ENCODE measurements at places on chromosomes 2 and 18.

GRCh38 chr2:241611062-241611461 is 25.9 kb downstream of the THAP4 start:
- no peak for DNase-seq
- no peaks in the 10 kb centered on the region for H3K27me3 ChIP-seq
- H3K4me1 ChIP-seq: no peaks in the 10 kb centered on the region
- no peak overlapping the region for H3K4me3 ChIP-seq
- H3K27ac ChIP-seq: no peak overlapping the region

DNA sequence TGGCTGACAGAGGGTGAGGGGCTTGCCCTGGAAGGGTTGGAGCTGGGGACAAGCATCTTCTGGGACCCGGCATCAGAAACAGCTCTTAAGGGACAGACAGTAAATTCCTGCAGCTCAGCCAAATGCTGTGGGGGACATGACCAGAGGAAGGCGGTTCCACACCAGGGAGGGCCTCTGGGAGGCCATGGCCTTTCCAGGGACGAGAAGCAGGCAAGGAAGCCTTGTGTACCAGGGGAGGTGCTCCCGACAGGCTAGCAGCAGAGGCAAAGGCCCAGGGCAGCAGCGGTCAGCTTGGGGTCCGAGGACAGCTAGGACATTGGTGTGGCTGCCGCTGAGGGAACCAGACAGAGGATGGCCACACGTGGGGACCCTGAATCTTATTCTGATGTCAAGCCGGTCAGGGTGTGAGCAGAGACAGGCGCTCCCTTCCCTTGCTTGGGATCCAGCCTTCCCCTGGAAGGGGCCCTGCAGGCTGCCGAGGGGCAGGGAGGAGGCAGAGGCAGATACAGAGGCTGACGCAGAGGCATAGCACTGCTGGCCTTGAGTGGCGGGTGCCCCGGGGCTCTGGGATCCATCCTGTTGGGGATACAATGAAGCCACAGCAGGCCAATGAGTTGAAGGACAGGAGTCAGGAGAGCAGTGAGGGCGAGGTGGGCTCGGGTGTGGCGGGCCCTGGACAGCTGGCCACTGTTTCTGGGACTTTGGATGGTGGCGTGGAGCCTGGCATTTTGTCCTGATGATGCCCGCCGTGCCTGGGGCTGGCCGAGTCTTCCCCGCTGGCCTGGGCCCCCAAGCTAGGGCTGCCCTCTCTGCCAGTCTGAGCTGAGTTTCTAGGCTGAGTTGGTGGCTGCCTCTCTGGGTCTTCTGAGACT is 64.1 kb upstream of the GPC1 start:
- H3K4me3 ChIP-seq: no peak overlapping the region
- DNase-seq: no peak

DNA sequence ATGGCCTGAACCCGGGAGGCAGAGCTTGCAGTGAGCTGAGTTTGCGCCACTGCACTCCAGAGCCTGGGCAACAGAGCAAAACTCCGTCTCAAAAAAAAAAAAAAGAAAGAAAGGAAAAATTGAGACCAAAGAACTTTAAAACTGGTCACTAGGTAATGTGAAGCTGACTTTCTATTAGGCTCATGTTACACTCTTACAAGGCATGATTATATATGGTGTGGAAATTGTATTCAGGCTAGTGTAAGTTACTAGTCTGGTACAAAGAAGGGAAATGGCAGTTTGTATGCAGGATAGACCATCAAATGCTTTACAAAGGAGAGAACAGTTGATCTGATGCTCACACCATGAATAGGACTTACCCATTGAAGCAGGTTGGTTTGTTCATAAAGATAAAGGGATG is 35.4 kb upstream of the ARMC9 start:
- H3K4me3 ChIP-seq: no peak overlapping the region
- no peaks in the 10 kb centered on the region for H3K27me3 ChIP-seq
- peaks cover 2% of the 10 kb centered on the region for H3K36me3 ChIP-seq
- no peaks in the 10 kb centered on the region for H3K4me1 ChIP-seq
- H3K27ac ChIP-seq: no peak overlapping the region

- no peak overlapping the region for H3K27ac ChIP-seq
- peaks cover 1% of the 10 kb centered on the region for H3K4me1 ChIP-seq
- no peaks in the 10 kb centered on the region for H3K36me3 ChIP-seq
- DNase-seq: no peak
- H3K4me3 ChIP-seq: no peak overlapping the region
Measured at GRCh38 chr2:57434972-57435371, 611.6 kb upstream of the VRK2 start.

GRCh38 chr2:31202833-31203232 is 14.5 kb downstream of the CAPN14 start:
- H3K27ac ChIP-seq: no peak overlapping the region
- H3K36me3 ChIP-seq: no peaks in the 10 kb centered on the region
- no peak for DNase-seq

- H3K27me3 ChIP-seq: no peaks in the 10 kb centered on the region
- no peak for DNase-seq
- H3K27ac ChIP-seq: no peak overlapping the region
- no peaks in the 10 kb centered on the region for H3K36me3 ChIP-seq
- H3K4me3 ChIP-seq: no peak overlapping the region
Measured at GRCh38 chr2:45178359-45178758, 169.1 kb upstream of the SIX2 start.

DNA sequence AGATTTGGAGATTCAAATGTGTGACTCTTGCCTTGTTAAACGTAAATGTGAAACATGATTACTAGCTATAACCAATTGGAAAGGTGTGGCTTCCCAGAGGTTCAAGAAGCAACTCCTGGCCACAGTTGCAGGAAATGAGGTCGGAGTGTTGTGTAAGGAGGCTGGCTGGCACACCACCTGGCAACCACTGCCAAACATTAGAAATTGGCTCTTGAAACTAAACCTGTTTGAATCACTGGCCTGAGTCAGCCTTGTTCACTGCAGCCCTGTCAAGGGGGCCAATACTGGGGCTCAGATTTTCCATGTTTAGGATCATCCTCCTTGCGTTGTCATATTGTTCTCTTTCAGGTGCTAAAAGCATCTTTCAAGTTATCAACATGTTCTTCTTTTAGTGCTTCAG is 206.3 kb downstream of the ARL6IP6 start:
- no peaks in the 10 kb centered on the region for H3K27me3 ChIP-seq
- H3K4me3 ChIP-seq: no peak overlapping the region
- no peak overlapping the region for H3K27ac ChIP-seq
- no peaks in the 10 kb centered on the region for H3K36me3 ChIP-seq

- no peaks in the 10 kb centered on the region for H3K27me3 ChIP-seq
- no peak overlapping the region for H3K27ac ChIP-seq
- DNase-seq: no peak
- no peaks in the 10 kb centered on the region for H3K36me3 ChIP-seq
- H3K4me3 ChIP-seq: no peak overlapping the region
Measured at GRCh38 chr2:212953170-212953920, 198.1 kb downstream of the IKZF2 start.

- H3K27ac ChIP-seq: no peak overlapping the region
- no peaks in the 10 kb centered on the region for H3K36me3 ChIP-seq
- no peak for DNase-seq
- no peaks in the 10 kb centered on the region for H3K27me3 ChIP-seq
Measured at GRCh38 chr18:39105104-39105503, 1539.5 kb upstream of the CELF4 start.

- no peak overlapping the region for H3K4me3 ChIP-seq
- no peaks in the 10 kb centered on the region for H3K36me3 ChIP-seq
- no peaks in the 10 kb centered on the region for H3K4me1 ChIP-seq
- H3K27me3 ChIP-seq: no peaks in the 10 kb centered on the region
- no peak for DNase-seq
Measured at GRCh38 chr2:142907653-142908052, 30.2 kb downstream of the KYNU start.

DNA sequence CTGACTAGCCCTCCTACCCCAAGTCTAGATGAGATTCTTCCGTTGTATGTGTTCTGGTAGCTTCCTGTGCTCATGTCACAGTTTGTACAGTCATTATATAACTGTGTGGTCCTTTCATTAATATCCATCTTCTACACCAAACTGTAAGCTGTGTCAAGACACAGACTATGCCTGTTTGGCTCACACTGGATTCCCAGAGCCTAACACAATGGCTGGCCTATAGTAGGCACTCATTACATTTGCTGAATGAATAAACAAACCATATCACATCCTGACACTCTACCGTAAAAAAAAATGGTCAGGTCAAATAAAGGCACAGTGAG is 72.6 kb downstream of the ANKRD44 start:
- H3K36me3 ChIP-seq: no peaks in the 10 kb centered on the region
- DNase-seq: no peak
- no peaks in the 10 kb centered on the region for H3K27me3 ChIP-seq
- no peaks in the 10 kb centered on the region for H3K4me1 ChIP-seq

DNA sequence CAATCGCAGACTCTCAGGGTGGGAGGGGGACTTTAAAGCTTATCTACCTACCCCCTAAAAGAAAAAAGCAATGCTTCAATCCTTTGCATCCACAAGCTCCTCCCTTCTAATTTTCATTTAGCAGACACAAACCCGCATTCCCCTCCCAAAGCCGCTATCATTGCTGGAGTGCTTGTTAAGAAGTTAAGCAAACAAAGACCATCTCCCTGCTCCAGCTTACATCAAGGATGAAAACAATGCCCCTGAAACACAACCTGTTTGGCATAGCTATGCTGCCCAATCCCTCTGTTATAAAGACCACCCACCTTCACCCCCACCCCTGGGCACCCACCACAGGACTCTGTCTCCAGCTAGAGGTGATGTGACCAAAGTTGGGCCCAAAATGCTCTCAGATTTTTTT is 33.0 kb downstream of the REEP1 start:
- no peak overlapping the region for H3K4me3 ChIP-seq
- no peaks in the 10 kb centered on the region for H3K27me3 ChIP-seq
- no peak for DNase-seq
- no peak overlapping the region for H3K27ac ChIP-seq

DNA sequence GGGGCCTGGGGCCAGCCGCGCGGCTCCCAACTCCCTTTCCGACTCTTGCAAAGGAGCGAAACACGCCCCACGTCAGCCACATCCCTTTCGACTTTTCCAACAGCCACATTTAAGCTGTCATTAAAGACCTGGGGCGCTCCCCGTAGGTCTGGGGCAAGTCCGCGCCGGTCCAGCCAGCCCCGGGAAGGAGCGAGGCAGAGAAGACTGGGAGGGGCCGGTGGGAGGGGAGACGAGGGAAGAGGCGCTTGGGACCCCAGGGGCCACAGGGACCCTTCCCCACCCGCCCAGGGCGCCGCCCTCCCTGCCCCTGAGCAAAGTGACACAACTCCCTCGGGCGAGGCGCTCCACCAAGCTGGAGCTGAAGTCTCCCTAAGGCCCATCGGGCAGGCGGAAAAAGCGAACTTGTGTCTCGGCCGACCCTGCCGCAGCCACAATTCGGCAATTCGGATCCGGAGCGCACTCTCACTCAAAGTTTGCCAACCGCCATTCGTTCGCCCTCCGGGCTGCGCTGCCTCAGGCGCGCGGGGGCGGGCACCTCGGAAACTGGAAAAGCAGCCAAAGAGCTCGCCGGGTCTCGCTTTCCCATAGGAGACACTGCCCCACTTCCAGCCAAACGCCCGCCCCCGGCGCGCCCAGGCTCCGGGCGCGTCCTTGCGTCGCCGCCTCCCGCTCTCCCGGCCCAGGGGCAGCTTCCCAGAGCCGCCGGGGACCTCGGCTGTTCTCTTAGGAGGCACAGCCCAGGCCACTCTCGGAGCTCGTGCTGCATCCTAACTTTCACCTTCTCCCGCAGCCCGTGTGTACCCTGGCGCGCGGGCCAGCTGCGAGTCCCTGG is 1.1 kb upstream of the KCTD1 start:
- peak overlapping the region; percentile 47 for H3K27ac ChIP-seq
- peak; percentile 75 for DNase-seq
- H3K27me3 ChIP-seq: peaks cover 32% of the 10 kb centered on the region
- H3K4me3 ChIP-seq: peak overlapping the region; percentile 4
- H3K4me1 ChIP-seq: peaks cover 6% of the 10 kb centered on the region

- H3K4me3 ChIP-seq: no peak overlapping the region
- H3K4me1 ChIP-seq: peaks cover 18% of the 10 kb centered on the region
- DNase-seq: peak; percentile 55
- H3K27ac ChIP-seq: peak overlapping the region; percentile 43
- H3K36me3 ChIP-seq: no peaks in the 10 kb centered on the region
Measured at GRCh38 chr18:36464126-36464651, 166.7 kb downstream of the FHOD3 start.

- H3K27ac ChIP-seq: no peak overlapping the region
- DNase-seq: no peak
- H3K27me3 ChIP-seq: peaks cover 92% of the 10 kb centered on the region
- no peak overlapping the region for H3K4me3 ChIP-seq
Measured at GRCh38 chr2:176121190-176122051, 1.1 kb upstream of the HOXD9 start.

DNA sequence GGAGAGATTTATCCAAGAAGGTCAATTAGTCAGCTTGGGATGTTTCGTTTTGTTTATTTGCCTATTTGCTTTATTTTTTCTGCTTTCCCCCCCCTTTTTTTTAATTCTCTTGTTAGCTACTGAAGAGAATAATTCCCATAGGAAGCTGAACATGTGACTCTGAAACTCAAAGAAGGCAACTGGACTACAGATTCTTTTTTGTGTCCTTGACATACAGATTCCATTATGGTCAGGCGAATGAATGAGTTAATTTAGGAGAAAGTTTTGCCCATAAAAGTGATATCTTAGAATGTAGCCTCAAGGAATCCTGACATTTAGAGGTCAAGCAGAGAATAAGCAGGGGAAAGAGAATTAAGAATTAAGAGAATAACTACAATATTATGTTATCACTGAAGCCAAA is 514.2 kb upstream of the LINC00305 start:
- no peak overlapping the region for H3K4me3 ChIP-seq
- H3K27me3 ChIP-seq: no peaks in the 10 kb centered on the region
- no peaks in the 10 kb centered on the region for H3K4me1 ChIP-seq
- DNase-seq: no peak

- H3K4me1 ChIP-seq: no peaks in the 10 kb centered on the region
- DNase-seq: no peak
- H3K27ac ChIP-seq: no peak overlapping the region
- no peak overlapping the region for H3K4me3 ChIP-seq
- no peaks in the 10 kb centered on the region for H3K36me3 ChIP-seq
Measured at GRCh38 chr2:40260437-40260836, 191.5 kb downstream of the SLC8A1 start.

DNA sequence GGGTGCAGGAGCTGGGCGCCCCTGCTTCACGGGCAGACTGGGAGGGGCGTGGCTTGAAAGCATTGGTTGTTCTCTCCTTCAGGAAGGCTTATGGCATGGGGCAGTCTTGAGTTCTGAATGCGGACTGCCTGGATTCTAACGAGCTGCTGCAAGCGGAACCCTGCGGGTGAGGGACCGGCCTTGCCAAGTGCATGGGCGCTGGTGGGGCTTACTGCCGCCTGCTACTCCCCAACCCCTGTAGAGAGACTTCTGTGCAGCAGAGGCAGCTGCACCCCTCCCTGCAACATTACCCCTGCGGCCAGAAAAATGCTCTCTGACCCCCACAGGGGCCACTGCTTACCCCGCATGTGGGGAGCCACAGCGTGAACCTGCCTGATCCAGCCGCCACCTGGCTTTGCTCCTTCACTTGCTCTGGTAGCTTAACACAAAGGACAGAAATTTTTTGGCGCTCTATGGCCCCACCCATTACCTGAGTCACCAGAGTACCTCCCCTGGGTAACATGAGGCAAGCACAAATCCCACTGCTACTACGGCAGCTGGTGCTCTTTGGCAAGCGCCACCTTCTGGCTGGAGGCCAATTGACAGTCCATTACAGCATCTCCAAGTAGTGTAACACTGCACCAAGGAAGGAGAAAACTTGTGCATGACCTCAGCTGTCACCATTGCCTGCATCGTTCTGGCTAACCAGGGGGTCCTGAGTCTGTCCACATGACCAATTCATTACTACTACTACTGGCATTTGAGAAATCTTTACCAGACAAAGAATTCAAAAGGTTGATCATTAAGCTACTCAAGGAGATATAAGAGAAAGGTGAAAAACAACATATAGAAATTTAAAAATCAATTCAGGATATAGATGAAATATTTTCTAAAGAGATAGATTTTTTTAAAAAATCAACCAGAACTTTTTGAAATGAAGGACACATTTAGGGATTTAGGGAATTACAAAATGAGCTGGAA is 35.4 kb downstream of the MYL12B start:
- no peaks in the 10 kb centered on the region for H3K27me3 ChIP-seq
- peak overlapping the region; percentile 77 for H3K27ac ChIP-seq
- peak; percentile 99 for DNase-seq
- peak overlapping the region; percentile 90 for H3K4me3 ChIP-seq
